ENCODE measurements at places on chromosomes 16 and 17.

DNA sequence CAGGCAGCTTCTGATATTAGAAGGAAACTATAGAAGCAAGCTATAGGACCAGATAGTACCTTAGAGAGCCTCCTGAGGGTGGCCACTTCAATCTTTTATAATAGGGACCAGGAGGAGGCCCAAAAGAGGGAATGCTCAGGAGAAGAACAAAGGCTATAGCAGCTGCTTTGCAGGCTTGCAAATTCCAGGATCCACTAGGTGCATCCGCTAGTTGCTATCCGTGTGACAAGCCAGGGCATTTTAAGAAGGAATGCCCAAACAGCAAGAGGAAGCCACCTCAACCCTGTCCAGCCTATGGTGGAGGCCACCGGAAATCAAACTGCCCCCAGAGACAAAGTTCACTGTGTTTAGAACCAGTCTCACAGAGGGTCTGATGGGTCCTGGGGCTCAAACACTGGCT lies 192.6 kb upstream of the KIF2B start:
- no peak for DNase-seq

DNA sequence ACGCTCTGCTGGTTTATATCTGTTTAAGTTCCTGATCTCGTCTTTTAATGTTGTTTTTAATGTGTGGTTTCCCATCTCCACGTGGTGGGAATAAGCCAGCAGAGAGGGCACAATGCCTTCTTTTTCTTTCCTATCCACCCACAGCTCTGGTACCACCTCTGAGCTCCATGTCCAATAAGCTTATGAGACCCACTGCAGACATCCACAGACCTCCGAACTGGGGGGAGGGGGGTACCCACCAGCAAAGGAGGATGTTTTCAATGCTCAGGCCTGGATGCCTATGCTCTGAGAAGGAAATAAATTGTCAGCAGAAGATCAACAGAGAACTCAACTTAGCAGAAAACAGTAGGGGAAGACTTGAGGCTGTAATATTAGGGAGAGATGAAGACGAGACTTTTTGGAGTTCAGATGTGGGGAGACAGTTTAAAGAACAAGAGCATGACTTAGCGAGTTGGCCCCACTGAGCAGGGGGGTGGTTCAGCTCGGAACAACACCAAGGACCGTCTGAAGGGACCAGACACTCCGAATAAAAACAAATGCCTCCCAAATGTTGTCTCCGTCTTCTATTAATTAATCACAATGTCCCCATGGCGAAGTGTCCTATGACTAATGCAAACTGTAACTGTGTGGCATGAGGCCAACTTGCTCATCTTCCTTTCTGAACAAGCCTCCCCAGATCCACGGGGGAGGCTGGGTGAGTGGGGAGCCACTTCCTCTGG lies 62.7 kb downstream of the GAS7 start:
- DNase-seq, result no peak

GRCh38 chr16:54286366-54287130 lies at the start of gene IRX3:
Gene IRX3, minus strand, starts transcription at chr16:54286787. Its CDS starts 737 bp downstream, at chr16:54286050.
- peak; percentile 48 for DNase-seq

- DNase-seq, result peak; percentile 4
Measured at GRCh38 chr17:62919388-62919787, 46.6 kb upstream of the TANC2 start.

- peak; percentile 12 for DNase-seq
Measured at GRCh38 chr16:27595993-27596392, 46.0 kb downstream of the KATNIP start.

GRCh38 chr16:14280541-14280940 lies 209.4 kb downstream of the MRTFB start:
- DNase-seq, result peak; percentile 51

- no peak for DNase-seq
Measured at GRCh38 chr16:87441886-87442580, 49.9 kb downstream of the MAP1LC3B start.

- DNase-seq, result no peak
Measured at GRCh38 chr17:76539631-76540271, at the start of gene PRCD. Gene PRCD, plus strand, starts transcription at chr17:76540044. Its CDS starts 98 bp downstream, at chr17:76540142.

DNA sequence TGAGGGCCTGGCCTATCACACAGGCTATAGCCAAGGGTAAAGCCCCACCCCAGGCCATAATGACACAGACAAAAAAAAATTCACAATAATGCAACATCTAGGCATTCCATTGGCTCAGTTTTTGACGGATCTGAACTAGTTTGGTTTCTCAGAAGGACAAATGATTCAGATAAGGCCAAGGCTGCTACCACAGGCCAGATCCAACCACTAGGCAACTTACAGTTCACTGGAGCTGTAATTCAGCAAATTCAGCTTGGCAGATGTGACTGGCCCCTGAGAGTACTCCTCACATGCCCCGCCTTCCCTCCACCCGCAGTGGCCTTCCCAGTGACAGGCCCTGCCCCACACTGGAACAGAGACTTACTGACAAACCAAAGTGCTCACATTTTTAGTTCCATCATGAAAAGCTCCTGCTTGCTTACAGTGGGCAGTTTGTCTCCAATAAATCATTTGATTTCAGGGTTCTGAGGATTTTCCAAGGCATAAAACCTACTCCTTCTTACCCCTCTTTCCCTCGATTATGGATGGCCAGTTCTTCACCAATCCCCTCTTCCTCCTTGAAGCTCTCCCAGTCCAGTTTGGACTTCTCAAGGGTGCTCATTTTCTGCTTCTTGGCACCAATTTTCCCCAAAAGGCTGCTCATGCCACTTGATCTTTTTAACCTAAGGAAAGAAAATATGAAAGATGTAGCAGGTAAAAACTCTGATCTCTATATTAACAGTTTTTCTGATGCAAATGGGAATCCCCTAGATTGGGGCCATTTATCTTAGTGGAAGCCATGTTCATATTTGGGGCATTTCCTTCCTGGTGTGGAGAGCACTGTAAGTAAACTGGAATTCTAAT lies 53.3 kb upstream of the BCAR1 start:
- DNase-seq, result peak; percentile 68

- peak; percentile 83 for DNase-seq
Measured at GRCh38 chr16:27177031-27177774, 26.1 kb upstream of the KDM8 start.

GRCh38 chr17:65270499-65271253 lies 133.5 kb downstream of the RGS9 start:
- DNase-seq, result no peak

DNA sequence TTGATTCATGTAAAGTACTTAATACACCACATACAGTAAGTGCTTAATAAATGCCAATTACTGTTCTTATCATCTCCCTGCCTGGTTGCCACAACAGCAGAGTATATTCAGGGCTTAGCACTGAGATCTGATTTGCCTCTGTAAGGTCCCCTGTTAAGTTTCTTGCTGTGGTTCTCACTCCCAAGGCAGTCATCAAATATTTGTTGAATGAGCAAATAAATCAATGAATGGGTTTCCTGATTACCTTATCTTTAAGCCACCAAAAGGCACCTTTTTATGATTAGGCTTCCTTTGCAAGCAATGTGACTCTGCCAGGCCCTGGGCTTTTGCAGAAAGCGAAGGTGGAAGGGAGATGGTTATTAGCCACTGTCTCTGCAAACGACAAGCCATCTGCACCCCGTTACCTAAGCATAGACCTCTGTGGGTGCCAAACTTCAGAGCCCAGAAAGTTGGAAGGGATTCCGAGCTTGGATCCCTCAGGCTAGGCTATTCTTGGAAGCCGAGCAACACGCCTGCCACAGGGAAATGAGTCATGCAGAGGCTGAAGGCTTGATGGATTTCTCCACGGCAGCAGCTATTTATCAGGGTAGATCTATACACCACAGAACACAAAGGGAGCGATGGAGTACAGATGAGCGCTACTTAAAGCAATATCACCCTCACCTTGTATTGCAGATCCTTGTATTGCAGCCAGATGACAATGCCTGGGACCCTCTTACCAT lies 102.0 kb downstream of the GRIN2A start:
- DNase-seq, result peak; percentile 87

Measured in lung microvascular endothelial cell (primary cell).